ENCODE measurements at places on chromosomes 2 and 18.

DNA sequence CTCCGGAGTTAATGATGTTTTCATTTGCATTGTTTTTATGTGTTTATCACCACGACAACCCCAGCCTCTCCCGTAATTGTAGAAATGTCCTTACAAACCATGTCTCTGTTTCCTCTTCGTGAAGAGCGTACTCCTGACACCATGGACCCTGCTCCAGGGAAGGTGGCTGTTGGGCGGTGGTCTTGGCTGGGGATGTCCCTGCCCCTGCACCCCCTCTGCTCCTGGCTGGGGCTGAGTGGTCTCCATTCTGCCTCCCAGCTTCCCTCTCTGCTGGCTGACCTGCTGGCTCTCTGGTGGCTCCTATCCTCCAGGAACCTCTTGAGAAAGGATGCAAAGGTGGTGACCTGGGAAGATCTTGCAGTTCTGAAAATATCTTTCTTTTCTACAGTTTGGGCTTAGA is 81.1 kb downstream of the ASB1 start:
- DNase-seq: no peak

DNA sequence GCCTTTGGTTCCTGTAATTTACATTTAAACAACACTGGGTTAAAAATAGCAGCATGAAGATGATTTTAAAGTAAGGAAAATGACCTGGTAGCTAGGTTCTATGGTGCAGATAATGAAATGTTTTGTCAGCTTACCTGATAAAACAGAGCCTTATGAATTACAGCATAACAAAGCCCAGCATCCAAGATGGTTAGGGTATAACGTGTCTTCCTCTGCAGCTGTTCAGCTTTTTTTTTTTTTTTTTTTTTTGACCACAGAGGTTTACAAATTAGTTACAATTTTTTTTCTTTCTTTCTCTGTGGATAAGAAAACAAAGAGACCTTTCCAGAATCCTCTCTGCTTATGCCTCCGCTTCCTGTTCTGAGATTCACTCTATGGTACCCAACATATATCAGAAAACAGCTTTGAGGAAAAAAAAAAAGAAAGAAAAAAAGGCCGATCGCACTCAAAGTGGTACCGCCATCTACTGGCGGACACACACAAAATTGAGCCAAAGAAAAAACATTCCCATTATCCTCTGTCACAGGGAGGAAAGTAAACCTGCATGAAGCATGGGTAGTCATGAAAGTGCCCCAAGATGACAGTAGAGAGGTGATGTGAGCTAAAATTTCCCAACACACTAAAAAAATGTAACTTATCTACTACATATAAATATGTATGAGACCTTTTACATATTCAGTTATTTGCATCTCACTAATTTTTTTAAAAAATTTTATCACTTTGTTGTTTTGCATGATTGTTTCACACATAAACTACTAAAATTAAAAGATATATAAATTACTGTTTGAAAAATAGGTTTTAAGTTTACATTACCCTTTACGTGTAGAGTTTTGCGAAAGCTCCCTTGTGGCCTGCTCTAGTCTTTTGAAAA is at the start of gene SCN3A:
Gene SCN3A (minus strand): TSS at position 362 of the 871 bp plus-strand sequence. CDS start 27,656 bp downstream, outside the sequence.
- DNase-seq: no peak

- no peak for DNase-seq
These were observed 218.0 kb upstream of the OSR1 start for GRCh38 chr2:19576411-19576810.

- DNase-seq: no peak
These were observed 12.0 kb downstream of the FBXO41 start for GRCh38 chr2:73272270-73272669.

- DNase-seq: no peak
These were observed 101.0 kb downstream of the EVA1A start for GRCh38 chr2:75459565-75460310.

GRCh38 chr2:25674077-25674362 is 643 bp upstream of the DTNB start:
- DNase-seq: no peak

- DNase-seq: no peak
These were observed 5.8 kb upstream of the TMEM37 start for GRCh38 chr2:119425620-119426395.

GRCh38 chr2:241592126-241592845 is 33.7 kb downstream of the BOK start:
- no peak for DNase-seq

DNA sequence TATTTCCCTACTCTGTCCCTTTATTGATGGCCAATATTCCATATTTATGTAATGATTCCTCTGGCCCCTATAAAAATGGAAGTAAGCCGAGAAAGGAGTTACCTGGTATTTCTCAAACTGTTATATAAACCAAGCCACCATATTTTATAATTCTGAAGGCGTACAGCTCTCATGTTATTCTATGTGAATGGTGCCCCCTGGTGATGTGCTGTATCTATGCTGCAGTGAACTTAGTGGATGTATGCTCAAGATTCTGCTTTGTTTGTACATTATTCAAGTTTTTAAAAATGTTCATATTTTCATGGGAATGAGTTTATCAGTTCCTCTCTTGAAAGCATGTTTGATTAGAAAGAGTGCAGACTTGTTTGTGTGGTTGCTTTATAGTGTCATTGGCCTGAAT is 194.5 kb upstream of the LRRTM1 start:
- DNase-seq: no peak

GRCh38 chr2:60450488-60450887 is 103.0 kb downstream of the BCL11A start:
- DNase-seq: no peak

DNA sequence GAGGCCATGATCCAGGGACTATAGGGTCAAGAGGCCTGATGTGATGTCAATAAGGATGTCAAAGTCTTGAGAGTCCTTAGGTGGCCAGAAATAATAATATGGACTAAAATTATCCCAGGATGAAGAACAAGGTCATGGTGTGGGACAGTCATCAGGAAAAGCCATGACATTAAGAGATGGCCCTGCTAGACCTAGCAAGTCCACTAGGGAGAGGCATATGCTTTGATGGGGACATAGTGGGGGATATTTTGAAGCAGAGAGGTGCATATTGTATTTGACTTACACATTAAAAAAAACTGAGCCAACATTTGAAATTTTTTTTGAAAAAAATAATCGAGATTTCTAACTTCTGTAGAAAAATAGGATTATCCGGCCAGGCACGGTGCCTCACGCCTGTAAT is 53.3 kb upstream of the CXCR4 start:
- DNase-seq: no peak

- DNase-seq: no peak
These were observed 59.1 kb downstream of the REV1 start for GRCh38 chr2:99430614-99431291.

DNA sequence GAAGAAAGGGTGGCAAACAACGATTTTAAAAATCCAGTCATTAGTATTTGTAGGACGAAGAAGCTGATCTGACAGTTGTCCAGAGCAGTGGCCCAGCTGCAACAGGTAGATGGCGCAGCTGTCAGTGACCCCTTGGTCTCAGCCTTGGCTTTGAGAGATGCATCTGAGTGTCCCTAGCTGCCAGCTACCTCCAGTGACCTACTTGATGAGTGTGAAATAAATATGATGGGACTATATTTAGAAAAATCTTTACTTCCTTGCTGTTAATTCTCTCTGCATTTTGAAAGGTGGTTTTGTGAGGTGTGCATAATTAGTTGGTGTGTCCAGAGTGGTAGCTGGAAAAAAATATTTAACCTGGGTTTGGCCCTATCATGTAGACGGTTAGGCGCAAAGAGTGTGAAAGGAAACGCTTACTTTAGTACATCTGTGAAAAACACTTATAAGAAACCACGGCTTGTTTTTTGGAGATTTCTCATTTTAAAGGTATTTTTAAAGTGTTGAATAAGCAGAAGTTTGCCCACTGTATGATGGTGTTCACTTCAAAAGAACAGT is 963 bp downstream of the INPP1 start:
- DNase-seq: no peak

DNA sequence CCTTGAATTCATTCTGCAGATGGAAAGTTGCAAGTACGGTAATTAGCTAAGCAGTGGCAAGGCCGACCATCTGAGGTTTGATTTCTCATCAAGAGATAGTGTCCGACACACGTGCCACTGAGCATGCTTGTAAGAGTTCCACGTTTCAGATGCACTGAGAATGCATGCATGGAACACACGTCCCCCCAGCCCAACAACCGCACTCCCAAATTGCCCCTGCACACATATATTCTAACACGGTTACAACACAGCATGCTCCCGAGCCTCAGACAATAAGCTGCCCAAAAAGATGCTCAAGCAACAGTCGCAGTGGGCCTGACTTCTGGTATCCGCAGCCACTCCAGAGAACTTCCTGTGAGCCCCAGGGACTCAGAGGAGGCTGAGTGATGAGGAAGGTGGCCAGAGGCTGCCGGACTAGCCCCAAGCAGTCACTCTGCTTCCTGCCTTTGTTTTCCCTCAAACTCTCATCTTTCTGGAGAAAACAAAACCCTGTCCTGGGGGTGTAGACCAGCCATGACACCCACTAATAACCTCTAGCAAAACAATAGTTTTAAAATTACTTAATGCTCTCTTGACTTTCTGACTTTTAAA is 204.0 kb downstream of the TGIF1 start:
- DNase-seq: no peak
